Ovary (tissue), 10 donors: ENCODE measurements at places on chromosomes 3 and 15. TPM values are rescaled to one million over a fixed set of nuclear protein-coding genes. Genes with fewer than 3 reads are reported as not detected.

The HHATL gene
- total RNA-seq, result not detected

The PTH1R gene
- total RNA-seq, result 12.3 TPM

The EHHADH gene
- total RNA-seq, result 6.9 TPM

The RARRES1 gene
- total RNA-seq, result 118 TPM

The DPPA2 gene
- total RNA-seq, result not detected

The B3GALNT1 gene
- total RNA-seq, result 11.7 TPM

The SLC2A2 gene
- total RNA-seq, result not detected

The ZPLD1 gene
- total RNA-seq, result 0.13 TPM

The FAM107A gene
- total RNA-seq, result 13.1 TPM

The SUCLG2 gene
- total RNA-seq, result 46.1 TPM

The UPK1B gene
- not detected for total RNA-seq

DNA sequence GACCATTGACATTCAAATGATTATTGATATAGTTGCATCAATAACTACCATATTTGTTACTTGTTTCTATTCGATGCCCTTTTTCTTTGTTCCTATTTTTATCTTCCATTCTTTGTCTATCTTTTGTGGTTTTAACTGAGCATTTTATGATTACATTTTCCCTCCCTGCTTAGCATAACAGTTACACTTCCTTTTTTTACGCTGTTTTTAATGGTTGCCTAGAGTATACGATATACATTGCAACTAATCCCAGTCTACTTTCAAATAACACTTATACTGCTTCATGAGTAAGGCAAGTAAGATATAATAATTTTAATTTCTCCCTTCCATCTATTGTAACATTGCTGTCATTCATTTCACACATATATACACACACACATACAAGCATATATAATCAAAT lies 26.3 kb downstream of the COL6A6 start:
- DNase-seq, result no peak

DNA sequence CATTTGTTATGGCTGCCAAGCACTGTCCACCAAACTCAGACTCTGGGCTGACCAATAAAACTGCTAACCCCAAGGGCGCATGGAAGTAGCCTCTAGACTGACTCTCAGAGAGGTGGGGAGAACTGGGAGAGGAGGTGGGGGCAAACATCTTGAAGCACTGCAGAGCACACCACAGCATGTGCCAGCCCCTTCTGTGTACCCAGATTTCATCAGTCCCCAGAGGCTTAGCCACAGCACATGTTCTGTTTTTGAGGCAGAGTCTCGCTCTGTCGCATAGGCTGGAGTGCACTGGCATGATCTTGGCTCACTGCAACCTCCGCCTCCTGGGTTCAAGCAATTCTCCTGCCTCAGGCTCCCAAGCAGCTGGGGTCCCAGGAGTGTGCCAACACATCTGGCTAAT lies 119.5 kb upstream of the SPATA12 start:
- DNase-seq, result no peak

- DNase-seq, result no peak
Observed at GRCh38 chr15:36673039-36673438, 93.6 kb downstream of the CDIN1 start.

DNA sequence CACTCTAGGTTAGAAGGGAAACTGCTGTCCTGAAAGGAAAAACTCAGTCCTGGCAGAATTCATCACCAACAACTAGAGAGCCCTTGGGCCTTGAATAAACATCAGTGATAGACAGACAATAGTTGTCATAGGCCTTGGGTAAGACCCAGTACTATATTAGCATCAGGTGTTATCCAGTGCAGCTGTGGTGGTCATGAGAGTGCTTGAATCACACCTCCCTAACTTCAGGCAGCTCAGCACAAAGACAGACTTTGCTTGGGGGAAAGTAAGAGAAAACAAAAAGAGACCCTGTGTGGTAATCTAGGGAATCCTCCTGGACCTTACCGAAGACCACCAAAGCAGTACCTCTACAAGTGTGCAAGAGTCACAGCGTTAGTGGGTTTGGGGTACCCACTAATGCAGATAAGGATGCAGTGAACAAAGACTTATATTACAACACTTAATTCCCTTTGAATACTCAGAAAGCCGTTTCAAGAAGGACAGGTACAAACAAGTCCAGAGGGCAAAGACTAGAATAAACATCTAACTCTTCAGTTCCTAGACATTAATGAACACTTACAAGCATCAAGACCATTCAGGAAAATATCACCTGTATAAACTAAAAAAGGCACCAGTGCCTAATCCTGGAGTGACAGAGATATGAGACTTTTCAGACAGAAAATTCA lies 332.3 kb upstream of the EPHA3 start:
- no peak for DNase-seq

DNA sequence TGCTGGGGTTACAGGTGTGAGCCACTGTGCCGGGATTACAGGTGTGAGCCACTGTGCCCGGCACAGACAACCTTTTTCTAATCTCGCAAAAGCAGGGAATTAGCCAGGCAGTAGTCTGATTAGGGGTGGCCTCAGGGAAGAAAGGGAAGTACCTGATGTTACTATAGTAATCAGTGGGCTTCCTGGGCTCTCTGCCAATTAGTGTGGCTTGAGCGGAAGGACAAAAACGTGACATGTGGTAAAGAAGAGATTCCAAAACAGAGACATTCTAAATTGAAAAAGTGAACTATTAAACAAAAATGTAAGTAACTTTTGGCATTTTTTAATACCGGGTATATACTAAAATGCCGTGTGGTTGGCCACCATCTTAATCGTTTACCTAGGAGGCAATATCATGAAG lies 48.1 kb downstream of the CFAP20DC start:
- DNase-seq, result no peak

- no peak for DNase-seq
Observed at GRCh38 chr15:66138892-66139590, 114.5 kb downstream of the MEGF11 start.

DNA sequence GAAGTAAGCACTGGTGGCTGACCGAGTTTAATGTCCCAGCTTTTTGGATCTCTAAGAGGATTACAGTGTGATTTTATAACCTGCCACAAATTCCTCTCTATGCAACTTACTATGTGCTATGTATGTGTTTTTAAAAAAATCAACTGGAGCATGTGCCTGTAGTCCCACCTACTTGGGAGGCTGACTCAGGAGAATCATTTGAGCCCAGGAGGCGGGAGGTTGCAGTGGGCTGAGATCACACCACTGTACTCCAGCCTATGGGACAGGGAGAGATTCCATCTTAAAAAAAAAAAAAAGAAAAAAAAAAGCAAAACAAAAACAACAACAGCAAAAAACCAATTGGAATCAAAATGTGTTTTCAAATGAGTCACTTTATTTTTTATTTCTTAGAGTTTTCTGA lies 29.6 kb downstream of the DUT start:
- no peak for DNase-seq

- DNase-seq, result no peak
Observed at GRCh38 chr3:16844791-16845190, 40.0 kb upstream of the PLCL2 start.

GRCh38 chr3:170532573-170532972 lies 53.3 kb downstream of the SLC7A14 start:
- no peak for DNase-seq

- DNase-seq, result no peak
Observed at GRCh38 chr15:65926899-65927298, 57.6 kb downstream of the RAB11A start.

GRCh38 chr15:31489801-31490646 lies 163.4 kb downstream of the KLF13 start:
- peak; percentile 41 for DNase-seq

DNA sequence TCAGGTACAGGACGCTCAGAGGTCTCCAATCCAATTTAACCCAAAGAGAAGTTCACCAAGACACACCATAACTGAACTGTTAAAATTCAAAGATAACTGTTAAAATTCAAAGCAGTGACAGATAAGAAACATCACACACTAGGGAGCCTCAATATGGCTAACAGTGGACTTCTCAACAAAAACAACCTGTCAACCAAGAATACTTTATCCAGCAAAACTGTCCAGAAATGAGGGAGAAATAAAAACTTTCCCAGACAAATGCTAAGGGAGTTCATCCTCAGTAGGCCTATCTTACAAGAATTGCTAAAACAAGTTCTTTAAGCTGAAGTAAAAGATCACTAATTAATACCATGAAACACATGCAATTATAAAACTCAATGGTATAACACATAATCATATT lies 36.3 kb upstream of the MYLK start:
- DNase-seq, result no peak

- no peak for DNase-seq
Observed at GRCh38 chr3:72810063-72810462, 38.2 kb downstream of the SHQ1 start.

DNA sequence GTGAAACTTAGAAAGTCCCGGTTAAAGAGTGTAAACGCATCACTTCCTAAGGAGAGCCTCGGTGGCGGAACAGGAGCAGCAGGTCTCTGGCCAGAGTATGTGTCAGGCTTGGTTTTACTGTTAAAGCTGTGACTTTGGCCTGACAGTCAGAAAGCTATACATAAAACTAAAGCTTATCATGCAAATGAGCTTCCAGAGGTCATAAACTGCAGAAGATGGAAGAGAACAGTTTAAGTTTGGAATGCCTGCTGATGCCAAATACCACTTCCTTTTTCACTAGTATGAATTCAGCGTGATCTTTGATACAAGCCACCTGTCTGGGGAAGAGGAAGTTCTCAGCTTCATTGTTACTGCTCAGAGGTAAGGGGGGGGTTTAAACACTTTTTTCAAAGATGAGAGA lies 125.1 kb upstream of the CTDSPL start:
- DNase-seq, result no peak

- no peak for DNase-seq
Observed at GRCh38 chr15:29268706-29269484, 727 bp downstream of the NSMCE3 start.

- no peak for DNase-seq
Observed at GRCh38 chr15:60787837-60788691, 309.1 kb upstream of the ICE2 start.

DNA sequence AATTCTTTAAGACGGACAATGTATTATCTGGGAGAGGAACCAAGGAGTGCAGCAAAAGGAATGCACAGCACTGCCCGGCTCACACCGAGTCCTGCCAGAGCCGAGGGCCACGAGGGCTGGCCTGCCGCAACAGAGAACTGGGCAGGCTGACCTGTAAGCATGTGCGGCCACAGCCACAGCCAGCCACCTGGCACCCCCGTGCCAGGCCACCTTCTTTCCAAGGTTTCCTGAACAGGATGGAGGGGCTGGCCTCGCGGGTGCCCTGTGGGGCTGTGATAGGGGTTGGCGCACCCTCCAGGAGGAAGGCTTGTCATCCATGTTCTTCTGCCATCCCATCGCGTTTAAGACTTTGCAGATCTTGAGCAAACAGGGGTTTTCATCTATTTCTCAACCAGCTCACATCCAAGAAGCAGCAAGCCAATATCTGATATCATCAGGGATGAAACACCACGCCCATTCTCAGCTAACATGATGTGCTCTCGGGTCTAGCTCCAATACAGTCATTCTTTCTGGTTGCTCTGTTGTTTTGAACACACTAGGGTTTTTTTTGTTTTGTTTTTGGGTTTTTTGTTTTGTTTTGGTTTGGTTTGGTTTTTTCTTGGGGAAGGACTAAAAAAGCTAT lies 10.2 kb downstream of the CA12 start:
- DNase-seq, result no peak

GRCh38 chr3:30915782-30916181 lies 21.3 kb upstream of the GADL1 start:
- DNase-seq, result no peak

DNA sequence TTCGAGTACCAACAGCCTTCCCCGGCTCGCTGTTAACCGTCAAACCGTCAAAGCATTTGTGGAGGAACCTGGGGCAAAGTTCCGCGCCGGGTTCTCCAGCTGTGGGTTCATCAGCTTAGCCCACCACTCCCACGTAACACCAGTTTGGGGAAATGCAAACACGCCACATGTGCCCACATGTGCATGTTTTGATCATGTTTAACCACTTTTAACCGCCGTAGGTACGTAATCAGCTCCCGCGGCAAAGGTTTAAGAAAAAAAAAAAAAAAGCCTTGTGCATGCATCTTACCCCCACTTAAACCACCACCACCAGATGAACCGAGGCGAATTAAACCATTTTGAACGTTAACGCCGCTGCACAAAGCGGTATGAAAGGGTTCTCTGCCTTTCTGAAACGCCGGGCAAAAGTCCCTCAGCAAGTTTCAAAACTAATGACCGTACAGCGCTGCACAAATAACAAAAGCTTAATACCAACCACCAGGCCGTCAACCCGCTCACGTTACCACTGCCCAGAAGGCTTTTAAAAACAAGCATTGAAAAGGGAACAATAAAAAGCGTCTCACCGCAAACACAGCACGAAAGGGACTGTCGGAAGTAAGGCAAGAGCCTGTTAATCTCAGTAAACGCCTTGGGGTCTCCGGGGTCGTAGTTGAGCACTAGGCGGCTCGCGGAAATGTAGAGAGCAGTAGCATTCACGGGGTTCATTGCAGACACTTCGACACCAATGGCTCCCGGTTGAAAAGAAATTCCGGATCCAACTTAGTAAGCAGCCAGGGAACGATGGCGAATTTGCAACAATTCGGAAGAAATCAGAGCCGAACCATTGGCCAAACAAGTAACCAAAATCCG lies 1.5 kb downstream of the MSL2 start:
- DNase-seq, result peak; percentile 27

DNA sequence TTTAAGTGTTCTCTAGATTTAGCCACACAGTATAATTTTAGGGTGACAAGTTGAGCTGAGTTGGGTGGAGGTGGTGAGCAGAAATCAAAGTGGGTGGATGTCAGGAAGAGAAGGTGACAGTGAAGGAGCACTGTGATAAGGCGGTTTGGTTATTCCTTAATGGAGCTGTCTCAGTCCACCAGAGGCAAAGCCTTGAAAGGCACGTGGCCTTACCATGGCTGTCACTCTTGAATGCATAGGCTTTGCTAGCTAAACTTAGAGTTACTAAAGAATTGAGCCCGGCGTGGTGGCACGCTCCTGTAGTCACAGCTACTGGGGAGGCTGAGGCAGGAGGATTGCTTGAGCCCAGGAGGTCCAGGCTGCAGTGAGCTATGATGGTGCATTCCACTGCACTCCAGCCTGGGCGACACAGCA lies 560 bp upstream of the TTLL13 start:
- DNase-seq, result no peak

DNA sequence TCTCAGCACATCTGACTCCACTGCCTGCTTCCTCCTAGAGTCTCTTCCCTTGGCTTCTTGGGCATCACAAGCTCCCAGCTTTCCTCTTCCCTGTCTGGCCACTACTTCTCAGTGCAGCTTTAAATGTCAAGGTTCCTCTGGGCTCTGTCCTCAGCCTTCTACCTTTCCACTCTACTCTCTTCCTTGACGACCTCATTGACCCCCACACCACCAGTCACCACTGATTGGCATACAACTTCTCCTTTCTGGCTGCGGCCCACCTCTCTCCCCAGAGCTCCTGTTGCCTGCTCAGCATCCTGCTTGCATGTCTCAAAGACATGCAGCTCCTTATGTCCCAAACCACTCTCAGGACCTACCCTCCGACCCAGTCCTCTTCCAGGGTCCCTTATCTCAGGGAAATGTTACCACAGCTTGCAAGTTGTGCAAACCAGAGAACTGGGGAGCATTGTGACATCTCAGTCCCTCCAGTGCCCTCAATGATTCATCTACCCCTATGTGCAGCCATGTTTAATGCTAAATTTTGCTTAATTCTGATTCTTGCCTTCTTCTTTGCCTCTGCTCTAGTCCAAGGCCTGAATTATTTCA lies 49.9 kb downstream of the TRPM1 start:
- DNase-seq, result no peak
